ENCODE measurements at places on chromosomes 12 and 14.
A peak's percentile ranks its signal among the peaks of the same experiment; 100 is the strongest.

- DNase-seq = no peak
Measured at GRCh38 chr14:100488057-100488456, 99.2 kb downstream of the BEGAIN start.

DNA sequence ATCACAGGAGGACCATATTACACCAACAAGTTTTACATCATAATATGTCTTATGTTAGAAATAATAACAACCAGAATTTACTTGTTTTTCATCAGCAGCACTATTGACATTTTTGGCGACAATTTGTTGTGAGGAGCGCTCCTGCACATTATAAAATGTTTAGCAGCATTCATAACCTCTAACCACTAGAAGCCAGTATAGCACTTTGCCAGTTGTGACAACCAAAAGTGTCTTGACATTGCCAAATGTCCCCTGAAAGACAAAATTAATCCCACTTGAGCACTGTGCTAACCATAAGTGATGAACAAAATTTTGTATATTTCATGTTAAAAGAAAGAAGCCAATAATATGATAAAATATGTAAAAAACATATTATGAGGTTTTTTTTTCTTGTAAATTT lies 356.9 kb upstream of the LMO3 start:
- no peak for DNase-seq

DNA sequence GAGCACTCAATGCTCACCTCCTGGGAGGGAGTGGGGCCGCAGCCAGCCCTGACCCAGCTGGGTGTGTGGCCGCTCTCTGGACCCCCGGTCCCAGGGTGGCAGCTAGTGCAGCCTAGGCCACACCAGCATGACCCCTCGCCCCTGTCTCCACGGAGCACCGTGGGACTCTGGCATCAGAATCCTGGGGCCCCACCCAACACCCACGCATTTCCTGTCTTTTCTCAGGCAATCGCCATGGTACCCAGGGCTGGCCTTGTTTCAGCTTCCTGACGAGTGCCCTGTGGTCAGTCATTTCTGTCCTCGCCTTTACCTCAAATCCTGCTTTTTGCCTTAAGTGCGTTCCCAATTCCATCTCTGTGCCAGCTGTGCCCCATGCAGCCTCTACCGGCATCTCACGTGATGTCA lies 15.9 kb downstream of the PACS2 start:
- DNase-seq = no peak

GRCh38 chr14:44988694-44989093 lies 26.7 kb downstream of the TOGARAM1 start:
- no peak for DNase-seq

DNA sequence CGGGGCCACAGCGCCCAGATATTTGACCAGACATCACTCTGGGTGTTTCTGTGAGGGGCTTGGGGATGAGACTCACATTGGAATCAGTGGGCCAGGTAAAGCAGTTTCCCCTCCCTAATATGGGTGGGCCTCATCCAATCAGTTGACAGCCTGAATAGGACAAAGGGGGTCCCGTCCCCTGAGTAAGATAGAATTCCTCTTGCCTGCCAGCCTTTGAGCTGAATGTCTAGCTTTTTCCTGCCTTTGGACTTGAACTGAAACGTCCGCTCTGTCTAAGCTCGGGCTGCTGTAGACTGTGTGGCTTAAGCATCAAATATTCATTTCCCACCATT lies 88.8 kb upstream of the DIO3 start:
- DNase-seq = no peak

DNA sequence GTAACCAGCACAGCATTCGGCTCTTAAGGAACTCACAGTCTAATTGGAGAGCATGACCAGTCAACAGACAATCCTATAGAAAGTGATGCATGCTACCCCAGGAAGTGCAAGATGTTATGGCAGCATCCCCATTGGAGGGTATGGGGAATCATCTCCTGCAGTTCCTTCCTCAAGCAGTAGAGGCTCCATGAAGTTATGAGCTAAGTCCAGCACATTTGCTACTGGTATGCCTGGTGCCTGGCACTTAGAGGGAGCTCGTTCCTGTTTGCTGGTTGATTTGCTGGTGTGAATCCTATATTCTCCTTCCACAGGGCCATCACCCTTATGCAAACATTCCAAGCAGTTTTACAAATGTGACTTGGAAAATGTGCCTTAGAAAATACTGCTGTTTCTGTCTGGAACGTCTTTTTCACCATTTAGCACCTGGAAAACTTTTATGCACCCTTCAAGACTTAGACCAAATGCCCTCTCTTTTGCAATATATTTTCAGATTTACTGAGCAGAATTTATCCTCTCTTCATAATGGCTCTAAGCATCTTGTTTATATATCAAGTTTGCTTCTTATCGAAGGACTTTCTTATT lies 136.1 kb upstream of the WSCD2 start:
- DNase-seq = no peak

GRCh38 chr12:74076918-74077317 lies 460.7 kb upstream of the ATXN7L3B start:
- DNase-seq = no peak

- no peak for DNase-seq
Measured at GRCh38 chr12:112961074-112961473, 17.2 kb upstream of the OAS2 start.

GRCh38 chr12:47123730-47124129 lies 44.0 kb upstream of the AMIGO2 start:
- no peak for DNase-seq

- DNase-seq = no peak
Measured at GRCh38 chr12:57247041-57247440, 3.9 kb downstream of the STAC3 start.

DNA sequence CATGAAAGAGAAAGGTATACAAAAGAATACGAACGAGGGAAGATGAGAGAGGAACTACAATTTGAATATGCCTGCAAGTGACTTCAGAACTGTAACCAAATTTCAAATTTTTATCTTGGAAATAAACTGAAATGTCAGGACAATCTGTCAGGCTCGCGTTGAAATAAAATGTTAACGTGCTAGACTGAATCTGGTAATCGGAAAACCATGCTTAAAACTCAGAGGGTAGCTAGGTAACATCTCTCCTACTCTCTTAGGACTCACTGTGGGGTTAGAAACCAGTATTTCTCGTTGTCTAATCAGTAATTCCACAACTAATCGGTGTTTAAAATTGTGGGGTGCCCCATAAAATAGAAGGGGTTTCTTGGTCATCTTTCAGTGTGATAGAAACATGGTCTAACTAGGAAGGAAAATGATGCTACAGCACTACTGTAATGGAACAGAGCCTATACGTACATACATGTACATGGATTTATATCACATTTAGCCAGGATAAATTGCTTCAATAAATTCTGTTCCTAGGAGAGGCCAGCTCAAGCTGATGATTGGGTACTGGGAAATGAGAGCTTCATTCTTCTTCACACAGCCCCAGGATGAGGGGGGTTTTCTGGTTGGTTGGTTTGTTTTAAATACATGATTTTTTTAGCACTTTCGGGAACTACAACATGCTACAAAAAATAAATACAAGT lies 23.9 kb downstream of the ATF7 start:
- DNase-seq = no peak

DNA sequence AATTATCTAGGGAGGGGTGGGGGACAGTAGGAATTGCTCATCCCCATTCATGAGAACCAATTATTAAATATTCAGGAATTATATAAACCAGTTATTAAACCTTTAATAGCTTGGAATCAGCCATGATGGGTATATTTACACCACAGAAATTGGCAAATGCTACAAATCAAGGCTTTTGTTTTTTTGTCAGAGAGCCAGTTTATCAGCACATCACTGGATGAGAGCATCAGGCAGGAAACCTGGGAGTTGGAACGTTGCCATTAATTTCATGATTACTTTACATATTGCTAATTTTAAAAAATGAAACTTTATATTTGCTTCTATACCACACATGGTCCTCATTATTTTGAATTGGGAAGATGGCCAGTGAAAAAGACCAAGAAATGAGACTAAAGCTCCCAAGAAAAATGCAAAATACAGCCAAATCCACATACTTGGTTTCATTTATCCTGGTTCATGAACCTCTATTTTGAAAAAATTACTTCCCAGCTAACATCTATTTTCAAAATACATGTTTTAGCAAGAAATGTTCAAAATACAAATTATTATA lies 48.4 kb downstream of the ATL1 start:
- DNase-seq = no peak

DNA sequence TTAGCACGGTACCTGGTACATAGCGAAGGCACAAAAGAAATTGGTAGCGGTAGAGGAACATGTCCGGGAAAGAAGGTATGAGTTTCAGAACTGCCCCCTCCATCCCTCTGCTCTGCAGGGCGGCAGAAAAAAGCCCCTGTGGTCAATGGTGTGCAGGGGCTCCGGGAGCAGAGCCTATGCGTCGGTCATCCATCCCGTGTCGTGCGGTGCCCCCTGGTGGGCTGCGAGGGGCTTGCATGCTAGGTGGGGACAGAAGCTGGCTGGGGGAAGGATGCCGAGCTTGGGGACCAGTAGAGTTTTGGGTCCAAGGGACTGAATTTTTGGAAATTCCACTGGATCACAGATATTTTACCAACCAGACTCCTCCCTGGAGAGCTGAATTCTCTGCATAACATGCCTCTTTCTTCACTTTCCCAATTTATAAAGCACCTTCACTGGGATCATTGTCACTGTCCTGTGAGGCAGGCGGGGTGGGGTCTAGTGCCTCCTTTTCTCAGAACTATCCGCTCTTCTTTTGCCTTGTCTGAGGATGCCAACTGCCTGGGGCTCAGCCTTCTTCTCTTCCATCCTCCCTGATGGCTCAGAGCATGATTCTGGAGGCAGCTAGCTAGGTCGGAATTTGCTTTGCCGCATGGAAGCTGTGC lies 148.7 kb downstream of the SMOC1 start:
- peak; percentile 90 for DNase-seq

DNA sequence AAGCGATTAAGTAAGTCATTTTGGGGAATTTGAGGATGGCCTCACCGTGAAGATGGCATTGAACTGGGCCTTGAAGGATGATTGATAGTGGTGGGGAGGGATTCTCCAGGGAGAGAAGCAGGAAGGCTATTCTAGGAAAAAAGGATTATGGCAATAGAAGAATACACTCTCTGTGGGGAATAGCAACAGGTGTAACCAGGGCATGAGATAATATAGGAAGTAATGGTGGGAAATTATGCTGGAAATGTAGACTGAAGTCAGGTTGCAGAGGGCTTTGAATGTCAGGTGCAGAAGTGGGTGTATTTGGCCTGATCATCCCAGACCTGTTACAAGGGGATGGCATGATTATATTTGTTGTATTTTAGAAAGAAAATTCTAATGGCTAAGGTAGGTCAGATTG lies 4.6 kb upstream of the ANO4 start:
- no peak for DNase-seq

DNA sequence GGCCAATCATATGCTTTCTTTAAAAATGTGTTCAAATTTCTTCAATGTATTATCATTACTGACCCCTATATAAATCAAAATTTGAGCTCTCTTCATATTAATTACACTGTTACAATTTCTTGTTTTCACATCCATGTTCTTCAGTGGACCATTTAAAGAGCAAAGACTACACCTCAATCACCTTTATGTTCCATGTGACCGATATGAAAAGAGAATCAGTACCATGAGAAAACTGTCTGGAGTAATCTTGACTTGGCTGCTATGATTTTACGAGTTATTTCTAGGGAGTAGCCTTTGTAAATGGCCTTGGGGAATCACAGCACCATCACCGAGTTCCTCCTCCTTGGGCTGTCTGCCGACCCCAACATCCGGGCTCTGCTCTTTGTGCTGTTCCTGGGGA lies at the start of gene OR8S1:
OR8S1 (plus strand) TSS at position 301 of the 400 bp plus-strand sequence; CDS start at position 301, 0 bp downstream.
- DNase-seq = no peak

DNA sequence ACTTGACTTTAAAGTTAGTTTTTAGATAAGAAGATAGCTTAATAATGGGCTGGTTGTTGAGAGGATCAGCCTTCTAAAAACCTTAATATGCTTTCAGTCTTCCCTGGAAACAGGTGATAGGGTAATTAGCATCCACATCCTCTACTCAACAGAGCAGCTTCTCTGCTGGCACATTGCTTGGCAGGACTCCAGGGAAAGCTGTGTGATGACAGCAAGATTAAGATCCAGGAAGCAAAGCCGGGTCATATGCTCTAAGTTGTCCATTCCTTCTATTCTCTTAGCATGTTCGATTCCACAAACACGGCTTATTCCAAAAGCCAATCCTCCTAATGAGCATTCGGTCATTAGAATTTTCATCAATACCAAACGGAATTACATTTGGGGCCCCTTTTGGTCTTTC lies 87.0 kb downstream of the HMGA2 start:
- no peak for DNase-seq

DNA sequence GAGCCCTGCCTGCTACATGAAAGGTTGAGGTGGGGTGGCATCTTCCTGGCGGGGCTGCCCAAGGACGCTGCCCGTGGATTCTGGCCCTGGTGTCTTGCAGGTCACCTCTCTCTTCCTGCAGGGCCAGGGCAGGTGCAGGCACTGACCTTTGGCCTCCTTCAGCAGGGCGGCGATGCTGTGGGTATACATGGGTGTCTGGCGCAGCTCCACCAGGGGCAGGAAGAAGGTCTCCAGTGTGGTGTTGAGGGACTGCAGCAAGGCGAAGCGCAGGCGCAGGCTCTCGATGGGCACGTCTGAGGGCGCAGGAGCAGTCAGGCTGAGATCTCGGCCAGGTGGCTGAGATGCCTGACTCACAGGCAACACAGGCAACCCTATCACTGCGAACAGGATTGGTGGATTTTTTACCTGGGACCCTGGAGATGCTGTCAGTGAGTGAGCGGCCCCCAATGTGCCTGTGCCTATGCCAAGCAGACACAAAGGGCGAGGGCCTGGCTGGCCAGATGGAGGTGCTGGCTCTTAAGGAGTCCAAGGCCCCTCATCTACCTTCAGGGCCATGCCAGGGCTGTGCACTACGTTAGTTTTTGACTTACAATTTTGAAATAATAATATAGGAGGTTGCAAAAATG lies 45.7 kb downstream of the TRAFD1 start:
- no peak for DNase-seq

DNA sequence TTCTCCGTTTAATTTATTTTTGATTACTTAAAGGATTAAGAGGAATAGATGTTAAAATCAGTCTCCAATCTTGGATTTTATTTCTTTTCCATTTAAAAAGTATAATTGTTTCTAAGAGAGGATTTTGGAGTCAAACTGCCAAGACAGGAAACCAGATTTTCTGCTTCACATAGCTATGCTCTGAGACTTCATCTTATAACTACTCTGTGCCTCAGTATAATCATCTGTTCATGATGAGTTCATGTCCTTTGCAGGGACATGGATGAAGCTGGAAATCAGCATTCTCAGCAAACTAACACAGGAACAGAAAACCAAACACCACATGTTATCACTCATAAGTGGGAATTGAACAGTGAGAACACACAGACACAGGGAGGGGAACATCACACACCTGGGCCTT lies 9.0 kb upstream of the TAS2R31 start:
- no peak for DNase-seq

Data from nucleus accumbens (tissue), 56 donors.